ENCODE measurements at places on chromosomes 16 and 17. TPM values are rescaled to one million over a fixed set of nuclear protein-coding genes. Genes with fewer than 3 reads are reported as not detected.
A peak's percentile ranks its signal among the peaks of the same experiment; 100 is the strongest.

- no peak for DNase-seq
Measured at GRCh38 chr16:27333549-27333948, 19.8 kb downstream of the IL4R start.

DNA sequence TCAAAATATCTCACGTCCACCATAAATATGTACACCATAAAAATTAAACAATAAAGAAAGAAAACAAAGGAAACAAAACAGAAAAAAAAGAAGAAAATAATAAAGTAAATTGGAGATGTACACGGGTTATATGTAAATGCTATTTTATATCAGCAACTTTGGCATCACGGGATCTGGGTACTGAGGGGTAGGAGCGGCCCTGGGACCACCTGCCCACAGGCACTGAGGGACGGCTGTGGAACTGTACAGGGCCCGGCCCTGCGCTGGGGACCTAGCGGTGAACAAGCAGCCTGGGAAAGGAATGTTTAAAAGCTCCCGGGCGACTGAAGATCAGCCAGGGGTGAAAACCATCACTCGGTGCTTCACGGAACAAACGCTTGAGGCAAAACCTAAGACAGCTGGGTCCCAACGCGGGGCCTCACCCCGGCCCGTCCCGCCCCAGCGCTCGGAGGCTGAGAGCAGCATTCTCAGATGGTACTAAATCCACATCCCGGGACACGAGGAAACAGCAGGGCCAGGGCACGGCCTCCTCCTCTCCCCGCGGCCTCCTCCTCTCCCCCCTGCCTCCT lies 31.2 kb downstream of the NXN start:
- no peak for DNase-seq

CACNG3 gene
- not detected for total RNA-seq

DNA sequence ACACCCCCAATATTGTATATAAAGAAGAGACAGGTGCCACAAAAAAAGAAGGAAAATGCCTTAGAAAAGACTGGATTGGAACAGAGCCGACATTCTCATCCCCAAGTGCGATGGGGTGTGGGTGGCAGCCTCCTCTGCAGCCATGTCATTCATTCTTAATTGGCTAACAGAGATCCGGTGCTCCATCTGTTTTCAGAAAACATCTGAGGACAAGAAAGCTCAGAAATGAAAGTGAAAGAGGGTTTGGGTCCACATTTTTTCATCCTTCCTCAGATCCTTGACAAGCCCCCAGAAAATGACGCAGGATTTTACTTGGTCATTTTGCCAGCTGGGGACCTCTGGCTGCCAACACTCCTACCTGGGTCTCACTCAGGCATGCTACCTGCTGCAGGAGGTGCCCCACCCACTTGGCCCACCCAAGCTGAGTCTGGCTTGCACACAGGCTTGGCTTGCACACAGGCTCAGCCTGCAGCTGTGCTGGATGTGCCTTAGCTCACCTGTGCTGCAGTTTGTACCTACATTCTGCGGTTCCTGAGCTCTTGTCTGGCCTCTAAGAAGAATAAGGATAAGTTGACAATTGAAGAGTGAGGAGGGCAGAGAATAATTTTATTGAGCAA lies 21.9 kb downstream of the KIF2B start:
- no peak for DNase-seq

GRCh38 chr17:68987966-68988365 lies 32.8 kb upstream of the ABCA8 start:
- no peak for DNase-seq

GNAO1 gene
- 1.7 TPM for total RNA-seq

DNA sequence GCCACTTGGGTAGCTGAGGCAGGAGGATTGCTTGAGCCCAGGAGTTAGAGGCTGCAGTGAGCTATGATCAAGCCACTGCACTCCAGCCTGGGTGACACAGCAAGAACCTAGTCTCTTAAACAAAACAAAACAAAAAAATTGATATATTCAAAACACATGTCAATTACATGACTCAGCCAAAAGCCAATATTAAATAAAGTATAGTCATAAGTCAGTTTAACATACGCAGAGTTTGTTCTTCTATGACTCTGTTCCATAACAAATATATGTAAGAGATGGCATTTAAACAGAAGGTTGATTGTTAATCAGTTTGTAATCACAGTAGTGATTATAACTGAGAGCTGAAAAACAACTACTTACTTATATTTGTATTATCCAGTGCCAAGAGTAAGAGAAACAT lies 106.5 kb downstream of the CDH8 start:
- no peak for DNase-seq

- DNase-seq = no peak
Measured at GRCh38 chr16:86864586-86864985, 286.2 kb downstream of the FOXL1 start.

DNA sequence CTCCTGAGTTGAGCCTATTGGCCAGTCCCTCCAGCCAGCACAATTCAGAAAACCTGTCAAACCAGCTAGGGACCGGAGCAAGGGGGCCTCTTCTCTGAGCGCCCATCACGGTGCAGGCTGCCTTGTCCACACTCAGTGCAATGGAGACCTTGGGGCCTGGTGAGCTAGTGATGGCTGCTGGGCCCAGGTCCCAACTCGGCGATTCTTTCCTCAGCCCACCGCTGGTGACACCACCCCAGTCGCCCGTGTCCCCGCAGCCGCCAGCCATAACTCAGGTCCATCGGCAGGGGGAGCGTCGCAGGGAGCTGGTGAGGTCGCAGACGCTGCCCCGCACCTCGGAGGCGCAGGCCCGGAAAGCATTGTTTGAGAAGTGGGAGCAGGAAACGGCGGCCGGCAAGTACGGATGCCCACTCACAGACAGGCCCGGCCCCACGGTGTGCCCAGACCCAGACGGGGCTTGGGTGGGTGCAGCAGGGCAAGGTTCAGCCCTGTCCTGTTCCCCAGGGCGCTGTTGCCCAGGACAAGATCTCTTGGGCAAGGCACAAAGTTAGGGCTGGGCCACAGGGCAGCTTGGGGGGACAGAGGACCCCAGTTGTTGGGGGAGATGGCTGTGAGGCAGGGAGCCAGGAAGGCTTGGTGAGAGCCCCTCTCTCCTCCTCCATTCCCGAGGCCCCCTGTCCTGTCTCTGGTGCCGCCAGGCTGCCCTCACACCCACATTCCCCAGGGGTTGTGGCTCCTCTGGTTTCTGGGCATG lies 10.8 kb downstream of the SMTNL2 start:
- DNase-seq = no peak

DNA sequence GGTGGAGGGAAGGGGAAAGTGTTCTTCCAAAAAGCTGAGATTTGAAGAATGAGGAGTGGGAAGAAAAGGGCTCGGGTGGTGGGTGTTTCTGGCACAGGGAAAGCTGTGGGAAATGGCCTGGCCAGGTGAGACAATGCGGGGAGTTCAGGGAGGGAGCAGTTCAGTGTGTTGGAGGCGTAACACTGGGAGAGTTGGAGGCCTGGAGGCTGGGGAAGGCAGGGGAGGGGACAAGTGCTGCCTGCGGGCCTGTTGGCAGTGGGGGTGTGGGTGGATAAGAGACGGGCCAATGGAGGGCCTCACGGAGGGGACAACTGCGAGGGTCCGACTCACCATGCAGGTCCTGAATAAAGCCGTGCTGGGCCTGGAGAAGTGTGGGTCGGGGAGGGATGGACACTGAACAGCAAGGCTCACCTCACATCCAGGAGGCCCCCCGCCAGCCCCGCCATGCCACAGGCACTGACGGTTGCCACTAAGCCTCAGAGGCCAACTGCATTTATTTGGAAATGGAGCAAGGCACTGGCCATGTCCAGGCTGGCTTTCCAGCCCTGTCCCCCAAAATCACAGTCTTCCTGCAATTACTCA lies 17.8 kb upstream of the KRT19 start:
- no peak for DNase-seq

GRCh38 chr17:1725642-1726511 lies 1.4 kb downstream of the WDR81 start:
- DNase-seq = no peak

RAB26 gene
- 1.2 TPM for total RNA-seq

SLC16A11 gene
- total RNA-seq = not detected

DNA sequence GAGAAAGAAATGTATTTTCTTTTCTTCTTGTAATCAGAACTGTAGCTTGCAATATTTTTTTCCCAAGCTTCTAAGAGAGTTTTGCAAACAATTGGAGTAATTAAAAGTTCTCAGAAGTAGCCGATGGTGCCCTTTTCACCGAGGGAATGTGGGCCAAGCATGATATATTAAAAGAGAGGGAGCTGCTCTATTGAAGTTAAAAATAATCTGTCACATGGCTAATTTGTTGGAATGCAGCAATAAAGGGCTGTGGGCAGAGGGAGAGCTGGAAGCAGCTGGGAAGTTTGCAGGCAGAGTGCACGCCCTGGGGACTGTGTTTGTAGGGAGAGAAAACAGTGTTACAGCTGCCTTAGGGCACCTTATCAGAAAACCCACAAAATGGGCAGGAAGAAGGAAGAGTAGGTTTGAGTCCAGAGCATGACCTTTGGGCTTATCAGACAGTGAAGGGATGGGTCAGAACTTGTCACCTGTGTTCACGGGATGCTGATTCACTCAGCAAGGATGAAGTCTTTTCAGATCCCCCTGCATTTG lies 18.5 kb upstream of the TERF2 start:
- peak; percentile 69 for DNase-seq
